ENCODE measurements at places on chromosomes 5 and 9. TPM values are rescaled to one million over a fixed set of nuclear protein-coding genes. Genes with fewer than 3 reads are reported as not detected.

The QRFP gene
- polyA plus RNA-seq = 0.16 TPM

The CCDC171 gene
- 0.40 TPM for polyA plus RNA-seq

The SLC2A6 gene
- 8.4 TPM for polyA plus RNA-seq

The ZNG1A gene
- polyA plus RNA-seq = 28.6 TPM

The ALDH7A1 gene
- polyA plus RNA-seq = 35.5 TPM

Data from lung (tissue), 17 donors.